ENCODE measurements at places on chromosomes 7 and 10.

DNA sequence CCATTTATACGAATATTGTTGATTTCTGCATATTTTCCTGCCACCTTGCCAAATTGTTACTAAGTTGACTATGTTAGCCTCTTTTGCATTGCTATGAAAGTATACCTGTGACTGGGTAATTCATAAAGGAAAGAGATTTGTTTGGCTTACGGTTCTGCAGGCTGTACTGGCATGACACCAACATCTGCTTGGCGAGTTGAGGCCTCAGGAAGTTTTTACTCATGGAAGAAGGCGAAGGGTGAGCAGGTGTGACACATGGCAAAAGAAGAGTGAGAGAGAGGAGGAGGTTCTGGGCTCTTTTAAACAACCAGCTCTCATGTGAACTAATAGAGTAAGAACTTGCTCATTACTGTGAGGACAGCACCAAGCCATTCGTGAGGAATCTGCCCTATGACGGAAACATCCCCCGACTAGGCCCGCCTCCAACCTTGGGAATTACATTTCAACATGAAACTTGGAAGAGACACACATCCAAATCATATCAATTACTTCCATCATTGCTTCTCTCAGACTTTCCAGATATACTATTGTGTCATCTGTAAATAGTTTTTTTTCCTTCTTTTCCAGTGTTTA is 8.4 kb downstream of the RALA start:
- DNase-seq = no peak

GRCh38 chr10:103859161-103860086 is 4.0 kb upstream of the SH3PXD2A start:
- DNase-seq = peak; percentile 80

DNA sequence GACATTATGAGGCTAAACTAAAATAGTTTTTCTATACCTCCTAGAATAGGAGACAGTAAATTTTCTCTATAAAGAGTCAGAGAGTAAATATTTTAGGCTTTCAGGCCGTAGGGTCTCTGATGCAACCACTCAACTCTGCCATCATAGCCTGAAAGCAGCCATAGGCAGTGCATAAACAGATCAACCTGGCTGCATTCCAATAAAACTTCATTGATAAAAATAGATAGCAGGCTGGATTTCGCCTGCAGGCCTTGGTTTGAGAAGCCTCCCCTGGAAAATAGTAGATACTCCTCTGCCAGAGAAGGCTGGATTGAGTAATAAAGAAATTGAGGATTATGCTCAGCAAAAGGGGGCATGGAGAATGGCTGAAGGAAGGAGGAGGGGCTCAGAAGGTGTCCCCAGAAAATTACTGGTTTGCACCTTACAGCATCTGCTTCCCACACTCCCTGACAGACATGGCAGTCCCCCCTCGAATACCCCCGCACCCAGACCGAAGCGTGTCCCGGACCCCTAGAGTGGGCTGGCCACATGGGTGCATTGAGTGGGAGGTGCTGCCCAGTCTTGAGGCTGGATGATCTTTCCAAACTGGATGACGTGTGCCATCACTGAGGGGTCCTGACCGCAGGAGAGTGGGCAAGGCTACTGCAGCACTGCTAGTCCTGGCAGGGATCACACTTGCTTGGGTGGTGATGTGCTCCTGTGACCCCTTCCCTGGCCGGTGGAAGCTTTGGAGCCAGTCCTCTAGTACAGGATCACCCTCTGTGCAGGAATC is 126.6 kb downstream of the PTPN20 start:
- peak; percentile 12 for DNase-seq

GRCh38 chr7:907158-907980 is 31.0 kb downstream of the GET4 start:
- DNase-seq = no peak

- DNase-seq = peak; percentile 49
Measured at GRCh38 chr10:97332591-97333350, 1.8 kb downstream of the FRAT2 start.

DNA sequence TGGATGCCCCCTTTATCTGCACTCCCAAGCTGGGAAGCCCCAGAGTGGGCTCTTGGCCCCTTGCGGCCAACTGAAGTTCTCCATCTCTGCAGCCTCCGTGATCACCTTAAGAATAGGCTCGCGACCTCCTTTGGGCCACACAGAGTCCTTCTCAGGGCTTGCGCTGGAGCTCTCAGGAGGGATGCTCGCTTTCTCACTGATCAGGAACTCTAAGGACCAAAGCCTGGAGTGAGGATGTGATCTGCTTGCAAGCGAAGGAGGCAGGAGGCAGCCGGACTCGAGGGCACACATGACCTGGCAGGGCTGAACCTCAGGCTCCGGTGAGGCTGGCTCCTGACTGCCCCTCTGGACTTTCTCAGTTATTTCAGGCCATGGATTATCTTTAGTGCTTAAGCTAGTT is 192.1 kb upstream of the MKI67 start:
- no peak for DNase-seq

- no peak for DNase-seq
Measured at GRCh38 chr7:70355198-70356020, 757.1 kb downstream of the AUTS2 start.

DNA sequence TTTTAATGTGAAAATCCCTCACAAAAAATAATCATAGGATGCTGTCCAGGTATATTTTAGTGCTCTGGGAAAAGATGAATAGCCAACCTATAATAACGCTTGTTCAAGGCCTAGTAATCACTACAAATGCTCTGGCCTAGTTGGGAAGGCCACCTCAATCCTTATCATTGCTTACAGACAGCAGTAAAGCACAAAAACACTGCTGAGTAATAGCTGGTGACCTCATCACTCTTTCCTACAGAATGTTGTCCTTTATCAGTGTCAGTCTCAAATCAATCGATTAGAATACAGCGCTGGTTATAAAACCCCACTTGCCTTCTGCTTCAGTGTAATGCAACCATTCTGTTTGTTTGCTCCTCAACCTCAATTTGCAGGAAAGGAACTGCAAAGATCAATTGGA is 72.6 kb upstream of the STEAP1 start:
- no peak for DNase-seq

DNA sequence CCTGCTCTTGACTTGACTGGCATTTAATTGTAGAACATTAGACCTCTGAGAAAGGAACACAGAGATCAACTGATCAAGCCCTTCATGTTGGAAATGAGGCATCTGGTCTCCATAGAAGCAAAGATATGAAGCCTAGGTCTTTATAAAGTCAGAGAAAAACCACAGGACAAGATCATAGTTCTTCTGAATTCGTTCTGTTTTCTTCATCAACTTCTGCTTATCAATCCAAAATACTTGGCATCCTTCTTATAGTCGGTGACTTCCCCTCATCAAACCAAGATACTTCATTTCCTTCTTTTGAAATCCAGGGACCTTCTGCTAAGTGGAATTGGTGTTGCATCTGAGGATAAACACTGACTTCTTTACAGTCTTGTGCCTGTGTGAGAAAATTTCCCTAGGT is 77.1 kb upstream of the PRKCQ start:
- peak; percentile 63 for DNase-seq

DNA sequence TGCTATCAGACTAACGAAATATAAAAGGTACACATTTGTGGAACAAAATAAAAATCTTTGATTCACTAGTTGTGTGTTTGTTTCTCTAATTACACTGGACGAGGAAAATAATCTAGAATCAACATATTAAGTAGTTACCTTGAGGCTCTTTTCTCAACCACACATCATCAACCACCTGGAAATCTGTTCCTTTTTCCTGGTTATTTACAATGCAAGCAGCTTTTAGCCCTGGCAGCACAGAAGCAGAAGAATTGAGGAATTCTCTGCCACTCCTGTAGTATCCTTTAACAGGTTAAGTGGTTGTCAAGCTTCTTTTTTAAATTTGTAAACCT is 23.7 kb downstream of the NUP42 start:
- no peak for DNase-seq

GRCh38 chr10:69480068-69480412 is 28.8 kb downstream of the TSPAN15 start:
- DNase-seq = no peak

- peak; percentile 46 for DNase-seq
Measured at GRCh38 chr7:102287111-102287980, 678 bp downstream of the SH2B2 start.

GRCh38 chr10:24590697-24591457 is 132.8 kb downstream of the ARHGAP21 start:
- DNase-seq = no peak

GRCh38 chr7:124284937-124285336 is 252.1 kb upstream of the TMEM229A start:
- DNase-seq = no peak

DNA sequence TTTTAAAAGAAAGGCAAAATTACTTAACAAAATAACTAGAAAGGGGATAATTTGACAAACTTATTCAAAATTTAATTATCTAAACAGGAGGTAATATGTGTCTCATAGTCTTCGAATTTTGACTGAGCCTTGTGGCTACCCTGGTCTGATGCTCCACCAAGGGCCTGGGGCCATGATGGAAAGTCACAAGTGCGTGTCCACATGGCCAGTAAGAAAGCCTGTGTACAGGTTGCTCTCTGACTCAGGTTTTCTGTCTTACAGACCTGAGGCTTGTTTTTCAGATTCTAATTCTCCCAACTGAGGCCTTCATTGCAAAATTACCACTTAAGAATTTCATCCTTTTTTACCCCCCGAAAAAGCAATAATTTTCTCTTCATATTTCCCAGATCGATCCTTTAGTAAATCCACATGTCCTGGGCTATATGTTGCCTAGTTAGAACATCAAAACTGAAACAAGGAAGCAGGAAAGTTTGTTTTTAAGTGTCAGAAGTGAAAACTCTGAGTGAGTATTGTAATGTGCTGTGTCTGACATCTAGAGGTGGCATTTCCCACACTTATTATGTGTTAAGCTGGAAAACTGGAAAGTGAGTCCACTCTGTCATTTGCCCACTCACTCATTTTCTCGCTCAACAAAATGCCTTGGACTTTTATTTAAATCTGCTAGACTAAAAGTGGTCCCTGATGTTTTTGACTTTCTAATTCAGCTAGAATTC is 10.0 kb downstream of the CYP3A43 start:
- DNase-seq = peak; percentile 67

DNA sequence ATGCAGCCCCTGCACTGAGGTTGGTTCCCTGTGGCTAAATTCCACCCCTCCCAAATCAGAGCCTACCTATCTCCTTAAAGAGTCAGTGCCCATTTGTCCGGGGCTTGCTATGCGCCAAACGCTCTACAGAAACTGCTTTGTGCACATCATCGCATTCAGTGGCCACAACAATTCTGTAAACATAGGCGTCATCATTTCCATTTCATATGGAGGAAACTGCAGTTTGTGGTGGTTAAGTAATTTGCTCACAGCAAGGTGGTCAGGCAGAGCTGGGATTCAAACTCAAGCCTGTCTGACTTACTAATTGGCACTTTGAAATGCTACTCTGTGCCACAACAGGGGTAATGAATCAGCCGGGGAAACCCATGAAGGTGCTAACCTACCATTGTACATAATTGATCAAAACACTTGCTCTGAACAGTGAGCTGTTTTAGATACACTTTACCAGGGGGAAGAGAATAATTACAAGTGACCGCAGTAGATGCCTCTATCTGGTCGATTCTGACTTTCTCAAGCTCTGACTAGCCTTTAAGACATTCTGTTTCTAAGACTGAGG is 775.5 kb downstream of the LRMDA start:
- no peak for DNase-seq

All from hematopoietic multipotent progenitor cell treated with erythropoietin and hydrocortisone succinate and interleukin-3 and kit ligand, for 4 days (in vitro differentiated cells).